ENCODE measurements at places on chromosomes 5 and 9.

GRCh38 chr9:14004110-14004509 is 309.8 kb downstream of the NFIB start:
- no peak for DNase-seq

DNA sequence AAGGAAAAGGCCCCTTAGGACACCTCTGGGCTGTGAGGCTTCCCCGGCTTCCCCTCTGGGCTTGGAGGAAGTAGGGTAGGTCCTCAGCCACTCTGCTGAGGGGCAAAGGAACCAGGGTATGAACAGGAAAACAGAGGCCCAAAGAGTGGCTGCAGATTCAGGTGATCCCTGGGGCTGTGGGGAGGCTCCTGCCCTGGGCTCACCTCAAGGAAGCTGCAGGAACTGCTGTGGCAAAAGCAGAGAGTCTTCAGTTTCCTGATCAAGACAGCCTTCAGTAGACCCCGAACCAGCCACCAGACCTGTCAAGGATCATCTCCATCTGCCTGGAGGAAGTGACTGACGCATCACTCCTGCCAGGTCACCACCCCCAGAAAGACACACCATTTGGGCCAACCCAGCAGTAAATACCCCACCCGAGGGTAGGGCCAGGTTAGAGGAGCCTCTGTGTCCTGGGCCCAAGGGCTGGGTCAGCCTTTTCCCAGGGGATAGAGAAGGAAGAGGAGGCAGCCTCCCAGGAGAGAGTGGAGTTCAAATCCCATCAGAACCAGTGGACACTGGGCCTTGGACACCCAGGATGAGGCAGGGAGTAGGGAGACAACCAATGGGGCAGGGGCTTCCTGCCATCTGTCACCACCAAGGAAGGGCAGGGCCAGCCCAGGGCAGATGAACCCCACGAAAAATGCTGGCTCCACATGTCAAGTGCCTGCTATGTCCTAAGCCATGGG is 5.8 kb upstream of the ST6GALNAC6 start:
- DNase-seq: no peak

GRCh38 chr9:93597142-93597706 is 20.8 kb downstream of the PHF2 start:
- no peak for DNase-seq

GRCh38 chr9:11755951-11756350 is 937.2 kb upstream of the TYRP1 start:
- no peak for DNase-seq

DNA sequence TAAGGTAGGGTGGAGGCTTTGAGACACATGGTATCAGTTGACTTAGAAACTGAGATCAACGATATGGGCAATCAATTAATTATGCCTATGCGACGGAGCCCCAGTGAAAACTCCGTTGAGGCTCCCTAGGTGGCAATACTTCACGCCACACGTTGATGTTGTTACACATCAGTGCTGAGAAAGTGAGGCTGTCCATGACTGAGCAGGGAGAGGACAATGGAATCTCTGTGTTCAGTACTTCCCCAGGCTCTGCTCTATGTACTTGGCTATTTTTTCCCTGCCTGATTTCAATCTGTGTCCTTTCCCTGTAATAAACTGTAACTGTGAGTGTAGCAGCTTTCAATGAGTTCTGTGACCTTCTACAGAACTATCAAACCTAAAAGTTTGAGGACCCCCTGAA is 211.7 kb downstream of the SNCAIP start:
- no peak for DNase-seq

GRCh38 chr9:137694962-137695875 is 76.4 kb downstream of the EHMT1 start:
- DNase-seq: peak; percentile 79

GRCh38 chr9:116978155-116978554 is 291.1 kb downstream of the TRIM32 start:
- DNase-seq: no peak

DNA sequence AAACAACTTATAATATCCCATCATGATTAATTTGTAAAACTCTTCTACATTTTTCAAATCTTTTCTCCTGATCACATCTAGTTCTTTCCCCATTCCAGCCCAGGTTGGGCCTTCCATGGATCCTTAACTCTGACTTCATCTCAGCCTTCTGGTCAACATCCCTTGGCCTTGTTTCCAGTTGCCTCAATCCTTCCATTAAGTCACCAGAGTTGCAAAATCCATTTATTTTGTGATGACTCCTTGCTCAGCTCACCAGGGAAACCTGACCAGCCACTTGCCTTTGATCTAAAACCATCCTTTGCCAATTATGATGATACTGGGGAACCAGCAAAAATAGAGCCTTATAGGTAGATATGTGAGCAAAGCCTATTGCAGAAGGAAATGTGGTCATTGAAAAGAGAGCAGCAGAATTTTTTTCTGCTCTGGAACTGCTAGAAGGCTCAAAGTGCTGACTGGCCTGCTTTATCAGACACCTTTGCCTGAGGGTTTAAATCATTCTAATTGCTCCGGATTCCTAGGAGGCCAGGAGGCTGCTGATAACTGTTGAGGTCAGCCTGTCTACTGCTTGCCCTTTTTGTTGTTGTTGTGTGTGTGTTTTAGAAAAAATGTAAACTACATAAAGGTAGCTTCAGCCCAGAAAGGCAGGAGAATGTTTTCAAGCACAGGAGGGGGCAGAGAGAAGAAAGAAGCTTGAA is 512.2 kb upstream of the GRIA1 start:
- no peak for DNase-seq

GRCh38 chr5:74476819-74477453 is 163.6 kb downstream of the ENC1 start:
- DNase-seq: no peak

DNA sequence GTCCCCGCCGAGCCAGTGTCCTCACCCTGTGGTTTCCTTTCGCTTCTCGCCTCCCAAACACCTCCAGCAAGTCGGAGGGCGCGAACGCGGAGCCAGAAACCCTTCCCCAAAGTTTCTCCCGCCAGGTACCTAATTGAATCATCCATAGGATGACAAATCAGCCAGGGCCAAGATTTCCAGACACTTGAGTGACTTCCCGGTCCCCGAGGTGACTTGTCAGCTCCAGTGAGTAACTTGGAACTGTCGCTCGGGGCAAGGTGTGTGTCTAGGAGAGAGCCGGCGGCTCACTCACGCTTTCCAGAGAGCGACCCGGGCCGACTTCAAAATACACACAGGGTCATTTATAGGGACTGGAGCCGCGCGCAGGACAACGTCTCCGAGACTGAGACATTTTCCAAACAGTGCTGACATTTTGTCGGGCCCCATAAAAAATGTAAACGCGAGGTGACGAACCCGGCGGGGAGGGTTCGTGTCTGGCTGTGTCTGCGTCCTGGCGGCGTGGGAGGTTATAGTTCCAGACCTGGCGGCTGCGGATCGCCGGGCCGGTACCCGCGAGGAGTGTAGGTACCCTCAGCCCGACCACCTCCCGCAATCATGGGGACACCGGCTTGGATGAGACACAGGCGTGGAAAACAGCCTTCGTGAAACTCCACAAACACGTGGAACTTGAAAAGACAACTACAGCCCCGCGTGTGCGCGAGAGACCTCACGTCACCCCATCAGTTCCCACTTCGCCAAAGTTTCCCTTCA is 1.4 kb downstream of the GLIS3 start:
- peak; percentile 20 for DNase-seq

GRCh38 chr9:16727452-16728136 is 142.9 kb downstream of the BNC2 start:
- DNase-seq: no peak

GRCh38 chr5:132444061-132444460 is 46.5 kb downstream of the IRF1 start:
- DNase-seq: no peak

GRCh38 chr9:95855961-95856360 is 19.5 kb upstream of the ERCC6L2 start:
- DNase-seq: no peak

GRCh38 chr9:107237873-107238272 is 45.2 kb upstream of the RAD23B start:
- DNase-seq: no peak

DNA sequence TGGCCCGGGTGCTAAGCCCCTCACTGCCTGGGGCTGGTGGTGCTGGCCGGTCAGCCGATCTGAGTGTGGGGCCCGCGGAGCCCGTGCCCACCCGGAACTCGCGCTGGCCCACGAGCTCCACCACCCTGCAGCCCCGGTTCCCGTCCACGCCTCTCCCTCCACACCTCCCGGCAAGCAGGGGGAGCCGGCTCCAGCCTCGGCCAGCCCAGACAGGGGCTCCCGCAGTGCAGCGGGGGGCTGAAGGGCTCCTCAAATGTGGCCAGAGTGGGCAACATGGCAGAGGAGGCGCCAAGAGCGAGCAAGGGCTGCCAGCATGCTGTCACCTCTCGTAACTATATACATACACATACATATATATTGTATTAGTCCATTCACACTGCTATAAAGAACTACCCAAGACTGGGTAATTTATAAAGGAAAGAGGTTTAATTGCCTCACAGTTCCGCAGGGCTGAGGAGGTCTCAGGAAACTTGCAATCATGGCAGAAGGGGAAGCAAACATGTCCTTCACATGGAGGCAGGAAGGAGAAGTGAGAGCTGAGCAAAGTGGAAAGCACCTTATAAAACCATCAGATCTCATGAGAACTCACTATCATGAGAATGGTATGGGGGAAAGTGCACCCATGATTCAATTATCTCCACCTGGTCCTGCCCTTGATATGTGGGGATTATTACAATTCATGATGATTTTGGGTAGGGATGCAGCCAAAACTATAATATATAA is 56.8 kb downstream of the LIX1 start:
- no peak for DNase-seq

GRCh38 chr5:66565878-66566277 is 30.3 kb upstream of the MAST4 start:
- no peak for DNase-seq

Data from HEK293T (cell line).